ENCODE measurements at places on chromosomes 1 and 21. TPM values are rescaled to one million over a fixed set of nuclear protein-coding genes. Genes with fewer than 3 reads are reported as not detected.

SYT11 gene
- total RNA-seq: 14.3 TPM

DNA sequence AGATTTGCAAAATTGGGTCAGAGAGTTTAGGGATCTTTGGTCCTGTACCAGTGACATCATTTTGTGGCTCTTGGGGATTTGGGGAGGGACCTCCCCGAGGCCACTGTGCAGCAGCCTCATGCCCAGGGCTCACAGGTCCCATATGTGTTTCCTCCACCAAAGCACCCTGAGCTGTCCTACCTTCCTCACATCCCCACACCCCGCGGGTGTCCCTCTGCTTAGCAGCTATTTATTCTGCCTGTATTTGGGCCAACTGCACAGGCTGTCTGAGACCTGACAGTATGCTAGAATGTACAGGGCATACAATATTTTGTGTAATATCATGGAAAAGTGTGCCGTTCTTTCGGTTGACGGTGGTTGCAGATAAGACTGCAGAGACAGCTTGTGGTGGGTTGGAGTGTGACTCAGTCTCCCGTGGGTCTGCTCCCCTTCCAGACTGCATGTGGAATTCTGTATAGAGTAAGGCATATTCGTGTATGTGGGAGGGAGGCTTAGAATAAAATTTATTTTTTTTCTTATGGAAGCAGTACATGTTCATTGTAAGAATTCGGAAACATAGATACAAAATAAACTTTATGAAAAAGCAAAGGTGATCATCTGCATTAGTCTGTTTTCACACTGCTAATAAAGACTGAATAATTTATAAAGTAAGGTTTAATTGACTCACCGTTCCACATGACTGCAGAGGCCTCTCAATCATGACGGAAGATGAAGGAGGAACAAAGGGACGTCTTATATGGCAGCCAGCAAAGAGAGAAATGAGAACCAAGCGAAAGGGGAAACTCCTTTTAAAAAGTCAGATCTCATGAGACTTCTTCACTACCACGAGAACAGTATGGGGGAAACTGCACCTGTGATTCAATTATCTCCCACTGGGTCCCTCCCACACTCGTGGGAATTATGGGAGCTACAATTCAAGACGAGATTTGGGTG is 84.4 kb downstream of the ADARB1 start:
- H3K27ac ChIP-seq: no peak overlapping the region
- no peak for DNase-seq
- H3K27me3 ChIP-seq: no peaks in the 10 kb centered on the region
- H3K4me1 ChIP-seq: peaks cover 11% of the 10 kb centered on the region
- H3K4me3 ChIP-seq: no peak overlapping the region

BMP8B gene
- 0.21 TPM for total RNA-seq

DNA sequence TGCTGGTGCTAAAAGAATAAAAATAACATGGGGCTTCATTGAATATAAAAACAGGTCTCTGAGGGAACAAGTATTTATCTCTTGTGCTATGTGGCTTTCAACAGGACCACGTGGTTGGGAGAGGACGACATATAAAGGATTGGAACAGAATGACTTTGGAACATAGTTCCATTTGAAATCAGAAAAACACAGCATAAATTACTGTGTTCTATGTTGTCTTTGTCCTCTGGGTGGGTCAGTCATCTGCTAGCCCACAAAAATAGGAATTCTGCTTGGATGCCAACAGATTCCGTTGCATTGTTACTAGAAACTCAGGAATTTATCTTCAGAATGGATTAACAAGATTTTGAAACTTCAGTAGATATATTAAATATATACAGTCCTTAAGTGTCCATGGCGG is 5.9 kb downstream of the CEP85 start:
- H3K27me3 ChIP-seq: no peaks in the 10 kb centered on the region
- H3K27ac ChIP-seq: no peak overlapping the region
- peaks cover 43% of the 10 kb centered on the region for H3K36me3 ChIP-seq
- H3K4me3 ChIP-seq: no peak overlapping the region

RAB3B gene
- 0.07 TPM for total RNA-seq

DNA sequence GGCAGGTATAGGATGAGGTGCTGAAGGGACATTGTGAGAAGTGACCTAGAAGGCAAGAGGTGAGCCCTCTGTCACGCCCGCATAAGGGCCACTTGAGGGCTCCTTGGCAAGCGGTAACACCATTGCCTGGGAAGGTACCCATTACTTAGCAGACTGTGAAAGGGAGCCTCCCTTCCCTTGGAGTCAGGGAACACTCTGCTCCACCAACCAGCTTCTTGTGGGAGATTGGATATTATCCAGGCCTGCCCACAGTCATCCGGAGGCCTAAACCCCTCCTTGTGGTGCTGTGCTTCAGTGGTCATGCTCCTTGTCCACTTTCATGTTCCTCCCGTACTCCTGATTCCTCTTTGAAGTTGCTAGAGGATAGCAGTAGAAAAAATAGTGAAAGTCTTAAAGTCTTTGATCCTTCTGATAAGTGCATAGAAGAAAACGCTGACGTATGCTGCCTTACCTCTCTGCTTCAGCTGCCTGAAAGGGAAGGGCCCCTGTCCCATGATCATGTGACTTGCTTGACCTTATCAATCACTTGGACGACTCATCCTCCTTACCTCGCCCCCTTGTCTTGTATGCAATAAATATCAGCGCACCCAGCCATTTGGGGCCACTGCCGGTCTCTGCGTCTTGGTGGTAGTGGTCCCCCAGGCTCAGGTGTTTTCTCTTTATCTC is 16.0 kb downstream of the RBBP4 start:
- DNase-seq: no peak
- H3K36me3 ChIP-seq: peaks cover 51% of the 10 kb centered on the region
- peaks cover 2% of the 10 kb centered on the region for H3K4me1 ChIP-seq
- no peak overlapping the region for H3K27ac ChIP-seq
- H3K4me3 ChIP-seq: no peak overlapping the region
- no peaks in the 10 kb centered on the region for H3K27me3 ChIP-seq

DNA sequence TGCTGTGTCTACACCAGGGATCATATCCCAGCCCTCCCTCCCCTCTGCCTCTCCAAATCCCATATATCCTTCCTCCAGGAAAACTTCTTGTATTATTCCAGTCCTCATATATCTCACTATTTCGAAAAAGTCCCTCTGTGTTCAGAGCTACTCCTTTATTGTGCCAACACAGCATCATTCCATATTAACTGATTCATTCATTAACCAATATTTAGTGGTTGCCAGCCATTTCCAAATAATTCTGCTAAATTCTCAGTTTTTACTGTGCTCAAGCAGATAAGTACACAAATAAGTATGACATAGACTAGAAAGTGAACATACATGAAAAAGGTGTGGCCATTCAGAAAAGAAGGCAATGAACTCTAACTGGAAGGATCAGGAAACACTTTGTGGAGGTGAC is 241.6 kb upstream of the DUSP10 start:
- H3K36me3 ChIP-seq: no peaks in the 10 kb centered on the region
- H3K4me1 ChIP-seq: peaks cover 4% of the 10 kb centered on the region
- no peak for DNase-seq
- H3K4me3 ChIP-seq: no peak overlapping the region

DNA sequence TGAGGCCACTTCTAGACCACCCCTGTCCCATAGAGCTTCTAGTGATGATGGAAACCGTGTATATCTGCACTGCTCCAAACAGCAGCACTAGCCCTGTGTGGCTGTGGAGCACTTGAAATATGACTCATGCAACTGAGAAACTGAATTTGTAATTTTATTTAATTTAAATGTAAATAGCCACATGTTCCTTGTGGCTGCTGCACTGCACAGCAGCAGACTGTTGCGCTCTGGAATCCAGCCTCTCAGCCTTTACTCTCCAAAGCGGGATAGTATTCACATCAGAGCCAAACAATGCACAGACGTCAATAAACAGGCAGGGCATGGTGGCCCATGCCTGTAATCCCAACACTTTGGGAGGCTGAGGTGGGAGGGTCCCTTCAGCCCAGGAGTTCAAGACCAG is 12.0 kb downstream of the CAPN2 start:
- H3K36me3 ChIP-seq: peaks cover 30% of the 10 kb centered on the region
- no peak overlapping the region for H3K4me3 ChIP-seq
- DNase-seq: no peak
- no peaks in the 10 kb centered on the region for H3K27me3 ChIP-seq
- no peak overlapping the region for H3K27ac ChIP-seq

GRCh38 chr1:204435381-204435831 is 23.8 kb upstream of the PPP1R15B start:
- no peak overlapping the region for H3K4me3 ChIP-seq
- no peaks in the 10 kb centered on the region for H3K27me3 ChIP-seq
- peaks cover 37% of the 10 kb centered on the region for H3K36me3 ChIP-seq
- peak overlapping the region; percentile 26 for H3K27ac ChIP-seq
- H3K4me1 ChIP-seq: peaks cover 24% of the 10 kb centered on the region
- no peak for DNase-seq

DNA sequence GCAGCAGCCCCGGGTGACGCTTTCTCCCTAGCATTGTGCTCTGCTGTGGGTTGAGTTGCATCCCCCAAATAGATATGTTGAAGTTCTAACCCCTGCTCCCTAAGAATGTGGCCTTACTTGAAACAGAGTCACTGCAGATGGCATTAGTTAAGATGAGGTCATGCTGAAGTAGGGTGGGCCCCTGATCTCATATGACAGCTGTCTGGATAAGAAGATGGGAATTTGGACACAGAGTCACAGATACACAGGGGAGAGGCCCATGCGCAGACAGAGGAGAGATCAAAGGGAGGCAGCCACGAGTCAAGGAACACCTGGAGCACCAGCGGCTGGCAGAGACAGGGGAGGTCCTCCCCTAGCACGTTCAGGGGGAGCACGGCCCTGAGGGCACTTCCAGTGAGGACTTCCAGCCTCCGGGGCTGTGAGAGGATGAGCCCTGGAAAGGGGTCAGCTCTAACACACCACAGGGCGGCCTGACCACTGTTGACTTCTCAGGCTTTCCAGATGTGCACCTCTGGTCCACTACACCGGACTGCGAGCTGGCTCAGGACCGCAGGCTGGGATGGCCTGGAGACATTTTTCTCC is 46.4 kb downstream of the ABCG1 start:
- H3K27me3 ChIP-seq: no peaks in the 10 kb centered on the region
- no peak overlapping the region for H3K27ac ChIP-seq
- H3K4me1 ChIP-seq: peaks cover 31% of the 10 kb centered on the region
- H3K36me3 ChIP-seq: no peaks in the 10 kb centered on the region
- DNase-seq: no peak

INSRR gene
- total RNA-seq: 0.18 TPM
